ENCODE measurements at places on chromosomes 4 and X. TPM values are rescaled to one million over a fixed set of nuclear protein-coding genes. Genes with fewer than 3 reads are reported as not detected.

DNA sequence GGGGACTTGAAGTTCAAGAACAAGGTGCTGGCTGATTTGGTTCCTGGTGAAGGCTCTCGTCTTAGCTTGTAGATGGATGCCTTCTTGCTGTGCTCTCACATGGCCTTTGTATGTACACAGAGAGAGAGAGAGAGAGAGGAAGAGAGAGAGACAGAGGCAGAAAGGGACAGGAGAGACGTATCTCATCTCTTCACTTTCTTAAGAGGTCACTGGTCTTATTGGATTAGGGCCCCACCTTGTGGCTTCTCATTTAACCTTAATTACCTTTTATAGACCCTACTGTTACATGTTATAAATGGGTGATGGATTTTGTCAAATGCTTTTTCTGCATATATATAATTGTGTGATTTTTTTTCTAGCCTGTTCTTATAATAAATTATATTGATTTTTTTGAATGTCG, 1444.2 kb downstream of the ADGRL3 start:
- DNase-seq = peak; percentile 66

Gene NEIL3
- 4.6 TPM for total RNA-seq

- DNase-seq = no peak
These were observed 89.9 kb downstream of the CORIN start for GRCh38 chr4:47747846-47748494.

GRCh38 chr4:122171323-122171722, 19.2 kb downstream of the BLTP1 start:
- no peak for DNase-seq

DNA sequence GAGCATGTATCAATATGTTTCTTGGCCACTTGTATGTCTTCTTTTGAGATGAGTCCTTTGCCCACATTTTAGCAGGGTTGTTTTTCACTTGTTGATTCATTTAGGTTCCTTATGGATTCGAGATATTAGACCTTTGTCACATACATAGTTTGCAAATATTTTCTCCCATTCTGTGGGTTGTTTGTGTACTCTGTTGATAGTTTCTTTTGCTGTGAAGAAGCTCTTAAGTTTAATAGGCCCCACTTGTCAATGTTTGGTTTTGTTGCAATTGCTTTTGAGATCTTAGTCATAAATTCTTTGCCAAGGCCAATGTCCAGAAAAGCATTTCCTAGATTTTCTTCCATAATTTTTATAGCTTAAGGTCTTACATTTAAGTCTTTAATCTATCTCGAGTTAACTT, 280.7 kb upstream of the GALNT7 start:
- DNase-seq = no peak

DNA sequence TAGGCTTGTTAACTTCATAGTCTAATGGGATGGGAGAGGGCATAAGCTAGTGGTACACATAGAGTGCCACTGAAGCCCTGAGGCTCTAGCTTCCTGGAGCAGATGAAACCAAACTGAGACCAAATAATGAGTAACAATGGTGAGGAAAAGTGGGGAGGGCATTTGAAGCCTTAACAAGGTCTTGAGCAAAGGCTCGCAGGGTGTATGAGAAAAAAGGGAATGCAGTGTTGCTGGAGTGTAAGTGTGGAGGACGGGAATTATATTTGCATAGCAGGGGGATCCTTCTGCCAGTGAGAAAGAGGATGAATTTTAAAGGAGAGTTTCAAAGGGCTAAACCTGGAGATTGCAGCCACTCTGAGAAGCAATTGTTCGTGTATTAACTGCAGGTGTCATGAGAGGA, 263.1 kb downstream of the ANK2 start:
- DNase-seq = no peak

DNA sequence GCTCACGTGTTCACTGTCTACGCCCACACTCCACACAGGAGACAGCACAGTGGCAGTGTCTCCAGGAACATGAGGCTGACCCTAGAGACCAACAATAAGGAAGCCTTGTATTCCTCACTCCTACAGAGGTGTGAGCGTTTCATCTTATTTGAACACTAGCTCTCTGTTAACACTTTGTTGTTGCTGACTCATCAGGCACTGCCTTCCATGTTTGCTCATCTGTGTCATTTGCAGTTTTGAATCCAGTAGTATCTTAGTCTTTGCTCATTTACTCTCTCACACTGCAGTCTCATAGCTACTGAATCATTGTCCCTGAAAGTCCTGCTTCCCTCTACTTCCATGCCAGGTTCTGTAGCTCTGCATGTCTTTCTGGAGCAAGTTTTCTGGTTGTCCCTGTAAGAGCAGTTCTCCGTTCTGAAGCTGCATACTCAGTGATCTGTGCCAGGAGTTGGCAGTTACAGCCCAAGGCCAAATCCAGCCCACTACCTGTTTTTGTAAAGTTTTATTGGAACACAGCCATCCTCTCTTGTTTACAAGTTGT, 80.3 kb upstream of the DCLK2 start:
- DNase-seq = no peak

Gene NWD2
- not detected for total RNA-seq

DNA sequence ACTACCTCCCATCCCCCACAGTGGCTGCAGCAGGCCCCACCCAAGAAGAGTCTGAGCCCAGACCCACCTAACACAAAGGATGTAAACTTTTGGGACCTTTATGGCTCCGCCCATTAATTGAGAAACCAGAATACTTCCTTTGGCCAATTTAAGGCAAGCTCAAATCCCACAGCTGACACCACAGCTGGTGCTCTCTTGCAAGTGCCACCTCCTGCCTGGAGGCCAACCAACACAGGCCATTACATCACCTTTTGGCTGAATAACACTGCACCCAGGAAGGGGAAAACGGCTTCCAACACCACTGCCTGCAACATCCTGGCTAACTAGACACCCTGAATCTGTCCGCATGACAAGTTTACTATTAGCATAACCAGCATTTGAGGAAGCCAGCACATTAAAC, 248.8 kb downstream of the PRDM5 start:
- DNase-seq = no peak

Gene CABS1
- total RNA-seq = not detected

- no peak for DNase-seq
These were observed 50.9 kb downstream of the MFAP3L start for GRCh38 chr4:169975131-169975837.

- DNase-seq = no peak
These were observed 63.4 kb upstream of the S100G start for GRCh38 chrX:16586377-16587112.

Gene TEC
- 0.45 TPM for total RNA-seq

- no peak for DNase-seq
These were observed 465.8 kb downstream of the NAF1 start for GRCh38 chr4:162700815-162701361.

DNA sequence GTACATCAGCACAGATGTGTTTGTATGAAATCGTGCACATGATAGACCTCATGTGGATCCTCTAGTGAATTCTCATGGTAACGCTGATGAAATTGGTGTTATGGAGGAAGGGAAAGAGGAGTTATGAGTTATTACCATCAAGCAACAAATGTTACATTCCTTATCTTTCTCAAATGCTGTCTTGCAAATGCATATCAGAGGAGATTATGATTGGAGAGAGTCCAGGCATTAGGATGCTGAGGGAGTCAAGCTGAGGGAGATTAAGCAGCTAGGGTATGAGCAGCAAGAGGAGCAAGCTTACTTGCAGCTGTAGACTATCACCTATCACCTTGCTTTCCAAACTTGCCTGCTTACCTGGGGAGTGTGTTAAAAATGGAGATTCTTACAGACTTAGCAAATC, 36.8 kb upstream of the SFRP2 start:
- DNase-seq = no peak

- no peak for DNase-seq
These were observed 21.8 kb downstream of the RNF212 start for GRCh38 chr4:1091561-1091995.

DNA sequence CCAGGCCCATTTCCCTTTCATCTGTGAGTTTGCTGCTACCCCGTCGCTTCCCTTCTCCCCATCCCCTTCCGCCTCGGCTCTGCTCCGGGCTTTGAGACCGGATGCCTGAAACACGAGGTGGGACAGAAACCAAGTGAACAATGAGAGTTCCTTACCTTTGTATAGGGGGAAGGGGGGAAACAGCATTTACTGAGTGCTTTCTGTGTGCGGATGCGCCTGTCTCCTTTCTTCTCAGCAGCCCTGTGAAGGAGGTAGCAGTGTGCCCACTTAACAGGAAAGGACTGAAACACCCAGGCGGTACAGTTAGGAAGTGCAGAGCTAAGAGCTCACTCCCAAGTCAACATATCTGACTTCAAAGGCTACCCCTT, 43.2 kb upstream of the TMSB15B start:
- peak; percentile 77 for DNase-seq

Gene PWWP3B
- not detected for total RNA-seq

Gene LONRF3
- total RNA-seq = 5.4 TPM

Gene SLC26A1
- not detected for total RNA-seq

Gene RASSF6
- 2.9 TPM for total RNA-seq

Data from Karpas-422 (cell line).